Stimulated activated CD8-positive, alpha-beta memory T cell treated with anti-CD3 and anti-CD28 coated beads, Interleukin-4, amount 100 ng/mL, for 1 hour (primary cell): ENCODE measurements at places on chromosomes 5 and 9.

DNA sequence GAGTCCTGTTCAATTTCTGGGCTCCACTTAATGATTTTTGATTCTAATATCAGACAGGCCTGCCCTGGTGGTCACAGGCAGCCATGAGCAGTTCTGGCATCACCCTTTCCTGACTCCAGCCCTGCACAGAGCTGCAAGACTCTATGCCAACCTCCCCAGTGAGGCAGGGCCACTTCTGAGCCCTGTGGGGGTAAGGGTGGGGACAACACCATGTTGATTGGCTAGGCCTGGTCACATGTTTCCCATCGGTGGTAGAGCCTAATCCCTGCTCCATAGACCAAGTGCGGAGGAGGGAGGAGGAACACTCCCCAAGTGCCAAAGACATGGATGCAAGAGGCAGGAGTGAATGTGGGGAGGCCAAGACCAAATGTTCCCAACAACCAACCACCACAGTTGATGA, 134.6 kb downstream of the PHF2 start:
- no peak for DNase-seq

GRCh38 chr5:145797336-145797735, 37.8 kb downstream of the PRELID2 start:
- no peak for DNase-seq

DNA sequence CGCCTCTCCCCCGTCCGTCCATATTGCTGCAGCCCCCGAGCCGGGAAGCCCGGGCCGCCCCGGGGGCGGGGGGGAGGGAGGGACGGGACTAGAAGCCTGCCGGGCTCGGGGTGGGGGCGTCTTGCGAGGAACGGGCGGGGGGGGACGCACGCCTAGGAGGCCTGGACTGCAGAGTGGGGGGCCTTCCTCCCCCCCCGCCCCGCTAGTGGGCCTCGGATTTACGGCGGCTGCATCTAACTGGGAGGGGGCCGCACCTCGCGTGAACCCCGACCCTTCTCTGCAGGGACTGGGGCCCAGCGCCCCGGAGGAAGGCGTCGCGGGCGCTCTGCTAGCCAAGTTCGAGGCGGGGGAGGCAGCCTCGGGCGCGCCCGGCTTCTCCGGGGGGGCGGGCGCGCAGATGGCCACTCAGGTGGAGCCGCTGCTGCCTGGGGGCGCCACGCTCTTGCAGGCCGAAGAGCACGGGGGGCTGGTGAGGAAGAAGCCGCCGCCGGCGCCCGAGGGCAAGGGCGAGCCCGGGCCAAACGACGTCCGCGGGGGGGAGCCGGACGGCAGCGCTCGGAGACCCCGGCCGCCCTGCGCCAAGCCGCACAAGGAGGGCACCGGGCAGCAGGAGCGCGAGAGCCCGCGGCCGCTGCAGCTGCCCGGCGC, at the start of gene LARP1:
LARP1 (plus strand) TSS at position 17 of the 648 bp plus-strand sequence; CDS start at position 398, 381 bp downstream.
- no peak for DNase-seq

DNA sequence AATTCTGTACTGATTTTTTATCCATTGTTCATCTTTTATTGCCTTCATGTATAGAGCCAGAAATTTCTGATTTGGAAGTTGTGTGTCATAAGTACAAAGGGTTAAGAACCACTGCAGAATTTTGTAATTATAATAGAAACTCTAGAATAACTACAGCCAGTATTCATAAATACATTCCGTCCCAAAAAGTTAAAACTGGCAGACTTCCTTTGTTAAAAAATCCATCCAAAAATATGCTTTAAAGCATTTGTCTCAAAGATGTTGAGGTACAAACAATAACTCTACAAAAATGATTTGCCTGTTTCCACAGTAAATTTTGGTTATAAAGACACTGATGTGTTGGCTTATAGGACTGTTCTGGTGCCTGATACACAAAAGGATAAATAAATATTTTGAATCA, 436.6 kb downstream of the DTWD2 start:
- DNase-seq: no peak

GRCh38 chr5:6544561-6544935, 88.3 kb downstream of the NSUN2 start:
- DNase-seq: no peak

- DNase-seq: no peak
These were observed 116.6 kb upstream of the GAS1 start for GRCh38 chr9:87063871-87064270.

DNA sequence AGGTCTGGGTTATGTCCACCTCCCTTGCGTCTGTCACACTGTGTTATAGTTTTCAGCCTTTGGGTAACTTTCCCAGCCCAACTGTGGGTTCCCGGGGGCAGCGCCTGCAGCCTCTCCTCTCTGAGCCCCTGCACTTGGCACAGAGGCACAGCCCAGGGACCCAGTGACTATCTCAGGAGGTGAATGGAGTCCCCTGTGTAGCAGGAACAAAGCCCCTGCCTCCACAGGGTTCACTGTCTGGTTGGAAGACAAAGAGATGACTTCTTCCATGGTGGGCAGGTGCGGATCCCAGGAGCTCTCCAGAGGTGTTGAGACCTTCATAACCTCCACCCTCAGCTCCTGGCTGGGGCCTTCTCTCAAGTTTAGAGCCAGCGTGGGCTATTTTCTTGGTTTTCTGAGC, 156.9 kb downstream of the C9orf50 start:
- no peak for DNase-seq

DNA sequence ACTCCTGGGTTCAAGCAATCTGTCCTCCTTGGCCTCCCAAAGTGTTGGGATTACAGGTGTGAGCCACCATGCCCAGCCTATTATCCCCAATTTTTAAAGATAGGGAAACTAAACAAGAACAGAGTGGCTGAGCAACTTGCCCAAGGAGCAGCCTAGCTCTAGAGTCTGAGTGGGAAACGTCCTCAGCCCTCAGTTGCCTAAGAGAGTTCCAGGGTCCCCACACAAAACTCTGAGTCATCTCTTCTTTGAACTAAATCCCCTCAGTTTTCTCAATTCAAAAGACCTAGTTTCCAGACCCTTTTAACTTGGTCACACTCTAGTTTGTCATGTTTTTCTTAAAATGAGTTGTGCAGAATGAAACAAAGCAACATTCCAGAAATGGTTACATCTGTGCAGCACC, 33.5 kb downstream of the GGTA1 start:
- no peak for DNase-seq

DNA sequence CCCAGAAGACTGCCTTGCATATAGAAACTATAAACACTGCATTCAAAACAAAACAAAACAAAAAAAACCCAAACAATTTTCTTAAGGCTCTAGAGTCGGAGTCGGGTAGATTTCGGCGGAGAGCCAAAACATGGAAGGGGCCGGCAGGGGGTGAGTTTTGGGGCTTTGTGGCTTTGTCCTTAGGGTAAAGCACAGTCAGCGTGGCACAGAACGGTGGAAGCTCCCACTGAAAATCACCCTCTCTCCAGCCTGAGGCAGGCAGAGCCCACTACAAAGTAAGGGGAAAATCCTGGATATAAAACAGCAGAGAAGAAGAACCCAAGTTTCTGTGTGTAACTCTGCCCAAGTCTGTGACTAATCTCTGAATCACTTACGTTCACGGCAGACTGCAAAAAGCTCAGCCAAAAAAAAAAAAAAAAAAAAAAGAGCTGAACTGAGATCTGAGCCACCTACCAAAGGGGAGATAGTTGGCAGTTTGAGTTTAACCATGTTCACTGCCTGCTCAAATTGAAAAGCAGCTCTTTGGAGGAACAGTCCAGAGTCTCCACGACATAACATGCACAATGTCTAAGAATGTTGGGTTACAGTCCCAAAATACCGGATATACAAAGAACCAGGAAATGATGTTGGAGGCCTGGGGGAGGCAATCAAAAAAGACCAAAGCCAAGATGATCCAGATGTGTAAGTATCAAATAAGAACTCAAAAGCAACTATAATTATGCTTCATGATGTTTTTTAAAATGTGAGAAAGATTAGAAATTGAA, 26.6 kb upstream of the OR2K2 start:
- DNase-seq: no peak

- DNase-seq: no peak
These were observed 767 bp upstream of the ZDHHC11 start for GRCh38 chr5:851553-851952.

- no peak for DNase-seq
These were observed 143.8 kb upstream of the DHFR start for GRCh38 chr5:80798633-80799032.

DNA sequence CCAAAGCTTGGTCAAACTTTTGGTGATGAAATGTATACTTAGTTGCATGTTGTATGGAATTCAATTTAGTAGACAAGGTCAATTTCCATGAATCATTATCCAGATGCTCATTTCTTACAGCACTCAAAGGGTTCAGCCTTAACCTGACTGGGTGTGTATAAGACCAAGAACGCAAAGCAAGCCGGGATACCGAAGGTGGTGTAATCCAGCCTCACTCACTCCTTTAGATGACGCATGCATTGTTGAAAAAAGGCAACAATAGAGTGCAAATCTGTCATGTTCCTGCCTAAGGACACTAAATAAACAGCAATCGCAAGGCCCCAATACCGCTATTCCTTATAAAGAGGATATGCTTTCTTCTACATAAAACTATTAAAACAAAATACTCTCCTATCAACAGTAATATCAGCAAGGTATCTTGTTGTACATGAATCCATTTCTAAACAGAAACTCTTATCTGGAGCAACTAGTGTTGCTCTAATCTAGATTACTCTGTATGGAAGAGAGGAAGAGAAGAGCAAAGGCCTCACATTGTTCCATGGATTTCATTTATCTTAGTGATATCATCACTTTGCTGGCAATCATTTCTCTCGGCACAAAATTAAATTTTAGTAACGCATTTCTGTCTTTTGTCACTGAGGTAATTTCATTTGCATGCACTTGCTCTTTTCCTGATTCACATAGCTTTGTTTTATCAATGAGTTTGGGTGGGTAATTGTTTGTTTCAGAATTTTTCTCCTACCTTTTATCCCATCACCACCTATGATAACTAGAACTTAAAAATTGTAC, 96.2 kb downstream of the PLK2 start:
- DNase-seq: no peak

GRCh38 chr5:90366948-90367347, 42.6 kb downstream of the CETN3 start:
- no peak for DNase-seq

GRCh38 chr5:77709993-77710685, 66.0 kb downstream of the TBCA start:
- no peak for DNase-seq

GRCh38 chr5:6886866-6887265, 173.6 kb downstream of the TENT4A start:
- no peak for DNase-seq

GRCh38 chr9:128389395-128390149, 18.4 kb downstream of the URM1 start:
- no peak for DNase-seq

- DNase-seq: no peak
These were observed 1.8 kb downstream of the LPCAT1 start for GRCh38 chr5:1521671-1522600.

GRCh38 chr9:96169484-96169883, 132.5 kb downstream of the HSD17B3 start:
- DNase-seq: no peak

- no peak for DNase-seq
These were observed 1949.0 kb upstream of the WWC1 start for GRCh38 chr5:166342402-166342801.

DNA sequence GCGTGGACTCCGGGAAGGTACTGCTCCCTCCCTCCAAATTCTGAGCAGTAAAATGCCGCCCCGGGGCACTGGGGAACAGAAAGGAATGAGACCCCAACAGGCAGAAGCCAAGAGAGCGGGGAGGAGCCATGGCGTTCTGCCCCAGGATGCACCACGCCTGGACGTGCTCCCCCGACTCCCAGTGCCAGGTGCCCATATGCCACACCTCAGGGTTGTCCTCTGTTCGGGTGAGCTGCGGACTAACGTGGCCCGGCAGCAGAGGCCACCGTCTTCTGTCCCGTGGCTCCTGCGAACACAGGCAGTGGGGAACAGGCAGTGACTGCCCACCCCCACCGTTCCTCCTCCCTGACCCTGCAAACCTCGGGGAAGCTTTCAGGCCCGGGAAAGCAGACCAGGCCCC, 4.8 kb downstream of the SURF6 start:
- no peak for DNase-seq

- no peak for DNase-seq
These were observed 3.0 kb downstream of the GARIN3 start for GRCh38 chr5:157162919-157163510.

- DNase-seq: no peak
These were observed at the start of gene ELAVL2 for GRCh38 chr9:23826120-23826629. ELAVL2 (minus strand) TSS chr9:23826240; CDS start chr9:23762234, 64,006 bp downstream.

DNA sequence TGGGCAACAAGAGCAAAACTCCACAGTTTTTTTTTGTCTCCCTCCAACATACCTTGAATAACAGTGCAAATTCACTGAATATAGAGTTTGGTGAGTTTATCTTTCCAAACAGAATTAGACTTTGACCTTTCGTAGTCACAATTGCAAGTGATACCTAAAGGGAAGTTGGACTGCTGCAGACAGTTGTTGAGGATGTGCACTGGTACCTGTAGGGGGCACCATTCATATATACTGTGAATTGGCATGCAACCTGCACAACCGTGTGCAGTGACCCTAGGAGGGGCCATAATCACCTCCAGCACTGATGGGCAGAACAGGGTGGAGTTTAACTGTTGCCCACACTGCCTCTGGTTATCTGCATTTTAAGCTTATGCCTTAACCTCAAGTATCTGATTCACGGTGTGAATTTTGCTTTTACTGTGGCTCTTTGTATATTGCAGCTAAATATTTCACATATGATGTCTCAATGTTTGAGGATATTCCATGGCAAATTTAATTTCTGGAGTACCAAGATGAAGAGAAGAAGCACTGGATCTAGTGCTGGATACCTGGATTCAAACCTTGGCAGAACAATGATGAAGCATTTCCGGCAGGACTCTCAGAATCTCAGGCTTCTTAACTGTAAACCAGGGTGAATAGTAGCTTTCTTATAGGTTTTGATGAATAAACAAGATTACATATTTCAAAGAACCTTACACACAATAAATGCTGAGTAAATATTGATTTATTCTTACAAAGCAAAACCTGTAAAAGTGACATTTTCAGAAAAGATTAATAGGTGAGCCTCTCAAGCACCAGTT, 144.3 kb downstream of the ACTBL2 start:
- no peak for DNase-seq

DNA sequence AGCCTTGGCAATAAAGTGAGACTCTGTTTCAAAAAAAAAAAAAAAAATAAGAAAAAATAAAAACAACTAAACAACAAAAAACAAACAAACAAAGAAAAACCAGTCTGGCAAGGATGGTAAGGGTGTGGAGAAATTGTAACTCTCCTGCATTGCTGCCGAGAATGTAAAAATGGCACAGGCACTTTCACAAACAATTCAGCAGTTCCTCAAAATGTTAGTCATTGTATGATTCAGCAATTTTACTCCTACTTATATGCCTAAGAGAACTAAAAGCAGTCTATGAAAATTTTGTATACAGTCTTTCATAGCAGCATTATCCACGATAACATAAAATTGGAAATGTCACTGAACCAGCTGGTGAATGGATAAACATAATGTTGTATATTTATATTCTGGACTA, 280.4 kb downstream of the CDH9 start:
- no peak for DNase-seq

GRCh38 chr9:92242260-92243136, 51.0 kb downstream of the IARS1 start:
- DNase-seq: no peak

GRCh38 chr9:130745210-130745800, 51.7 kb downstream of the EXOSC2 start:
- no peak for DNase-seq
